ENCODE measurements at places on chromosomes 12 and 14. TPM values are rescaled to one million over a fixed set of nuclear protein-coding genes. Genes with fewer than 3 reads are reported as not detected.

Gene PELI2
- total RNA-seq: 0.72 TPM

Gene EML5
- total RNA-seq: 0.23 TPM

Gene NEUROD4
- total RNA-seq: not detected

Gene CPNE6
- total RNA-seq: not detected

Gene COPS7A
- total RNA-seq: 91.3 TPM

Gene KCNK13
- not detected for total RNA-seq

Gene ZNF891
- total RNA-seq: 0.10 TPM

Gene PTPN11
- 18.5 TPM for total RNA-seq

Gene C12orf54
- total RNA-seq: not detected

Gene KRT78
- total RNA-seq: not detected

Gene ACOT4
- 0.76 TPM for total RNA-seq

Gene OR6C2
- total RNA-seq: not detected

Gene TMEM119
- total RNA-seq: 24.2 TPM

Gene CLEC4C
- total RNA-seq: not detected

Gene GPD1
- total RNA-seq: not detected
